Activated naive CD4-positive, alpha-beta T cell treated with Interleukin-2 at 50 U/mL for 16 hours (primary cell): ENCODE measurements at places on chromosomes 16 and 17.

- DNase-seq = no peak
Measured at GRCh38 chr16:63719926-63720325, 1401.9 kb downstream of the CDH11 start.

- no peak for DNase-seq
Measured at GRCh38 chr17:57926723-57927047, 28.5 kb downstream of the CUEDC1 start.

DNA sequence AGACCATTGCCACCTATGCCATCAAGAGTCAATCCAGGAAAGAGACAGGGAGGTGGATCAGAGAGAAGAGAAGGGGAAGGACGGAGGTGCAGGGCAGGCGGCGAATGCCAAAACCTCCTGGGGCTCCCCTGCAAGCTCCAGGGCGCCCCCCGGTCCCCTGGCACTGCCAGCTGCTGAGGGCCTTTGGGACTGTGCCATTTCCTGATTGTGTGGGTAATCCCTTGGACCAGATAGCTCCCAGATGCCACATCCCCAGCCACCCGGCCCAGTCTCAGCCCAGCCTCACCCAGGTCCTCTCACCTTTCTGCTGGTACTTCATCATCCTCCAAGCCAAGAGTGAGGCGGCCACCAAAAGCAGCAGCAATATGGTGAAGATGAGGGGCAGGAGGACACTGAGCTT, 14.7 kb downstream of the CD300LF start:
- no peak for DNase-seq

DNA sequence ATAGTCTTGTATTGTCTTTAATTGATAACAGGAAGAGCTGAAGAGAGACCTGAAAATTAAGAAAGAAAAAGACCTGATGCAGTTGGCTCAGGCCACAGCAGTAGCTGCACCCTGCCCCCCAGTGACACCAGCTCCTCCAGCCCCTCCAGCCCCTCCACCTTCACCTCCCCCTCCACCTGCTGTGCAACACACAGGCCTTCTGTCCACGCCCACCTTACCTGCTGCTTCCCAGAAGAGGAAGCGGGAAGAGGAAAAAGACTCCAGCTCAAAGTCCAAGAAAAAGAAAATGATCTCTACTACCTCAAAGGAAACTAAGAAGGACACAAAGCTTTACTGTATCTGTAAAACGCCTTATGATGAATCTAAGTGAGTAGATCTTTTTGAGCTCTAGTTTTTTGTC, 36.8 kb downstream of the C17orf58 start:
- no peak for DNase-seq

DNA sequence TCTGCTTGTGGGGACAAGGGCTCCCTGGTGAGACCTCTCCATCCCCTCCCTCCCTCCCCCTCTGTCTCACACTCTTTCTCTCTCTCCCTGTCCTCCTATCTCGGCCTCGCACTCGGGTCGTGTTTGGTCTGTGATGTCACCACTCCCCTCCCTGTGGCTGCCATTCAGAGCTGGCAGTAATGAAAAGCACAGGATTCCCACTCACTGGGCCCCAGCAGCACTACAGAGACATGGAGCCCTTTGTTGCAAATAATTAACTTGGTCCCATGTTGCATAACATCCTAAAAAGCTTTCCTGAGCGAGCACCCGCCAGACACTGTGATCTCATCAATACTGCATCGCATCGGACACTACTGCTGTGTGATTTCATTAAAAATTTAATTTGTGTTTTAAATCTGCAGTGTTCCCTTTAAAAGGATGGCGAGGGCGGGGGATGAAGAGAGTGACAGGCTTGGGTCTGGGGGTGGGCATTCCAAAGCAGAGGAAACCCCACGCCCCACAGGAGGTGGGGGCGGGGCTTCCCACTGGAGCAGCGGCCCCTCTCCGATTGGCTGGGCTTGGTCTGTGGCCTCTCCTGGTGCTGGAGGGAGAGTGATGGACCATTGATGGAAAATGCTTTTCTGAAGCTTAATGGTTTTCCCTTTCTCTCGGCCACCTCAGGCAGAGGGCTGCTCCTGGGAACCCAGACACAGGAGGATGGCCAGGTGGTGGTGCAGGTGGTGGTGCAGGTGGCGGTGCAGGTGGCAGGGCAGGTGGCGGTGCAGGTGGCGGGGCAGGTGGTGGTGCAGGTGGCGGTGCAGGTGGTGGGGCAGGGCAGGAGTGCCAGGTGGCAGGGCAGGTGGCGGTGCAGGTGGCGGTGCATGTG, 15.3 kb upstream of the NPTX1 start:
- no peak for DNase-seq

GRCh38 chr16:89831810-89832328, 3.6 kb downstream of the SPIRE2 start:
- no peak for DNase-seq

GRCh38 chr16:79283578-79283977, 317.0 kb downstream of the MAF start:
- DNase-seq = peak; percentile 46

DNA sequence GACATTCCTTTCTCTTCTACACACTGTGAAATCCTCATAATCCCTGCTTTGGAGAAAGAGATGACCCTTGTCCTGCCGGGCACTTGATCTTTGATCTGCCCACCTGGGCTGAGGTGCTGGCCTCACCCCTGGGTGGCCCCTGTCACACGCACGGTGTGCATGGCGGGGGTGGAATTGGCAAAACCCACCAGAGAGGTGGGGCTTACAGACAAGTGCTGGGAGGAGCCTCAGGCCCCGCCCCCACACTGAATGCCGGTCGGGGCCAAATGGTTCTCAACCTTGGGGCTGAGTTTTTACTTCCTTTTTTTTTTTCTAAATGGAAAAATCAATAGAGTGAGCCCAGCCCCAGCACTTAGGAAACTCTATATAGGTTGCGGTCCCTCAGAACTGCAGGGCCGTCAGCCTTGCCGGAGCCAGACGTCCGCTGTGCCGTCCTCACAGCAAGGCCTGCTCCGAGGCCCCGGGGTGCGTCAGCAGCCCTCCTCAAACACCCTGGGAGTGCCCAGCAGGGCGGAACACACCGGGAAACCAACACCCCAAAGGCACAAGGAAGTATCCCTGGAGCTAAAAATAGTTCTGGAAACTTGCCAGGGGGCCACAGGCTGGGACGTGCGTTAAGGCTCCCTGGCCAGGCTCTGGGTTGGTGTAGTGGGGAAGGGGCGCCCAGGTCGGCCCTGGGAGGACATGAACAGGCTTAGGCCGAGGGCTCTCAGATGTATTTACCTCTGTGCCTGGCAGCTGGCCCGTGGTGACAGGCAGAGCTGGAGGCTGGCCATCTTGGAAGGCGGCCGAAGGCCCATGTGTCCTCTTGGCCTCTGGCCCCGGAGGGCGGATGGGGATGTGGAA, 11.0 kb downstream of the GPRC5C start:
- peak; percentile 18 for DNase-seq

DNA sequence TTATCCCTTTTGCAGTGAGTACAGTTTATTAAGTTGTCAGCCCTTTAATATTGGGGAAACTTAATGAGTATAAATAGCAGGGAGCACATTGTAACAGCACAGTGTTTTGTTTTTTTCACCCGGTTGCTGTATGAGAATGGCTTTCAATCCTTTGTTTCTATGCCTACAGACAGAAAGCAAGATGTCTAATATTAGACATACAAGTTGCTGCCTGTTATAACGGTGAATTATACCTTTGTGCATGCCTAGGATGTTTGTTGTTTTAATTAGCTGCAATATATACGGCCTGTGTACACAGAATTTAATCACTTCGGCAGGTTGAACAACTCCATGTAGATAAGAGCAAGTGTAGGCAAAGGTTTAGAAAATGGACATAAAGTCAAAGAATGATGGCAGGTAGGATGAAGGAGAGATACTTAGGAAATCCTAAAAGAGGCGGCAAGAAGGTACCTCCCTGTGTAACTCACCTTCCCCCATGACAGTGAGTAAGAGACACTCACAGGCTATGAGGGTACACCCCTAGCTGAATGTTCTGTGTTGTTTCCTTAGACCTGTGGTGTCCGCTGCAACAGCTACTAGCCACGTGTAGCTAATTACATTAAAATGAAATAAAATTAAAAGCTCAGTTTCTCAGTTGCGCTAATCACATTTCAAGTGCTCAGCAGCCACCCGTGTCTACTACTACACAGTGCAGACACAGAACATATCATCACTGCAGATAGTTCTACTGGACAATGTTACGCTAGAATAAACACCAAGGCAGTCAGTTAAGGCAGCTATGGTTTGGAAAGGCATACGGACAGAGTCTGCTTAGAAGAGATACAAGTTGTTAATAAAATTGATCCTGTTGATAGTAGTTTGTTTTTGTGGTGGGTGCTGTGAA, 10.9 kb downstream of the SLC7A6OS start:
- DNase-seq = no peak

- no peak for DNase-seq
Measured at GRCh38 chr17:34156741-34157589, 98.1 kb upstream of the CCL2 start.

- DNase-seq = no peak
Measured at GRCh38 chr17:31225831-31226230, 71.2 kb downstream of the OMG start.

DNA sequence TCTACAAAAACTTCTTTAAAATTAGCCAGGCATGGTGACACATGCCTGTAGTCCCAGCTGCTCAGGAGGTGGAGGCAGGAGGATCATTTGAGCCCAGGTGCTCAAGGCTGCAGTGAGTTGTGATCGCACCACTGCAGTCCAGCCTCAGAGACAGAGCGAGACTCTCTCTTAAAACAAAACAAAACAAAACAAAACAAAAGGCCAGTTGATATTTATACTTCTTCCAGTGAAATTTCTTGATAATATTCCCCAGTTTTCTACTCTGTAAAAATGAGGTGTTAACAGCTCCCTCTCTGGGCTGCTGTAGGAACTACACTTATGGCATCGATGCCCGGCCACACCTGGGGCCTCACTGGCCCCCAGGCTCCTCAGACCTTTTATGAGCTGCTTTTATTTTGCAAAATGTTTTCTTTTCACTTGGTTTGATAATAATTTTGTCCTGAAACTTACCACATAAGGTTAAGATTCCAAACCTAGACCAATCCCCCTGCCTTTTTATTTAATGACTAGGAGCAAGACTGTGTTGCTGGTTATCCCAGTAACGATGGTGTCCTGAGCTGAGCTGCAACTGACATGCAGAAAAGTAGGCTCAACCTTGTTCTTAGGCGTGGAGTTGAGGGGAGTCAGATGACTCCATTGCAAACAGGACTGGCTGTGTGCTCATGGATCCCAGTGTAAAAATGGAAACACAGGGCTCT, 17.6 kb downstream of the MAPK8IP3 start:
- DNase-seq = peak; percentile 50
